ENCODE measurements at places on chromosomes 7 and 10.

GRCh38 chr10:72092171-72092924, 4.0 kb upstream of the SPOCK2 start:
- no peak for DNase-seq

DNA sequence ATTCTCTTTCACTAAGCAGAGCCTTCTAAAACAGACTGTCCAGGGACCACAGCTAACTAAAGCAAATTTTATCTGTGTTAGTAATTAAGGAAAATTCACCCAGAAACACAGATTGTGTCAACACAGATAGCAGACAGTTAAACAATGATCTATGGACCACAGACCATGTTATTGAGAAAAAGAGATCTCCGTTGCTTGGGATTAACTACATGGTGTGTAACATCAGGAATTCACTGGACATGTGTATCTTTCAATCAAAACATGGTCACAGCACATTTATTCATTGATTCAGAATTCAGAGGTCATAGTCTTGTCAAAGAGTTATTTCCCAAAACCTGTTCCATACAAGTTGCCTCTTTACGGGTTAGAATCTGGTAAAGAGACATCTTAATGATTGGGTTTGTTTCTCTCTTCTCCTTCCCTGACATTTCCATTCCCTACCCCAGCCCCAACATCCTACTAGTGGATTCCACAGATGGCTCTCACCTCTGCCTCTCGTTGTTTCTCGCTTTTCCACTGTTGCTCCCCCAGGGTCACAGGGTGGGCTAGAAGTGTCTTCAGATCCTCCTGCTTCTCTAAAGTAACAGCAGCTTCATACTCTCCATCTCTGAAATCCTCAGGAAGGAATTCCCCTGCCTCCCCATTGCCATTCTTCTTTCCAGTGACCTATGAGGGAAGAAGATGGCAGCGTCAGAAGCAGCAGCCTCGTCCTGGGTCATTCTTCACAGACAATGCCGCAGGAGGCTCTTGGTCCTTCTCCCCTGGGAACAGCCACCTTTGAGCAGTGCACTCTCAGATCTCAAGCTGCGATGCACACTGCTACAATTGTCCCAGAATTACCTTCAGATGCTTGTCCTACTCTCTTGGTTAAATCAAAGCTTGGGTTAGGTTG, 958 bp downstream of the ANKRD1 start:
- DNase-seq: no peak

GRCh38 chr7:80847027-80847426, 71.8 kb downstream of the SEMA3C start:
- no peak for DNase-seq

GRCh38 chr7:92877367-92877766, 41.0 kb upstream of the CDK6 start:
- DNase-seq: no peak

DNA sequence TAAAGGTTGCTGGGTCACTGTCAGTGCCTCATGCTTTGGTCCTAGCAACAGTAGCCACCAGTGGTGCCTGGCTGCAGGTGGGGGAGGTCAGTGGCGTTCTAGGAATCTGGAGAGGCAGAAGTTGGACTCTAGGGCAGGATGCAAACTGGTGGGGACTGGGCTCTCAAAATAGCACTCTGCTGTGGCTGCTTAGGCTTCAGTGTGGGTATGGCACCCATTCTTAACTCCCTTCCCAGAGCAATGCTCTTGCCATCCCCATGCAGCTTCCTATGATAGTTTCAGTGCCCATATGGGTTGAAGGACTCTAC, 330.8 kb downstream of the PCDH15 start:
- DNase-seq: no peak

- DNase-seq: no peak
Observed at GRCh38 chr10:108582387-108582786, 1340.9 kb downstream of the XPNPEP1 start.

DNA sequence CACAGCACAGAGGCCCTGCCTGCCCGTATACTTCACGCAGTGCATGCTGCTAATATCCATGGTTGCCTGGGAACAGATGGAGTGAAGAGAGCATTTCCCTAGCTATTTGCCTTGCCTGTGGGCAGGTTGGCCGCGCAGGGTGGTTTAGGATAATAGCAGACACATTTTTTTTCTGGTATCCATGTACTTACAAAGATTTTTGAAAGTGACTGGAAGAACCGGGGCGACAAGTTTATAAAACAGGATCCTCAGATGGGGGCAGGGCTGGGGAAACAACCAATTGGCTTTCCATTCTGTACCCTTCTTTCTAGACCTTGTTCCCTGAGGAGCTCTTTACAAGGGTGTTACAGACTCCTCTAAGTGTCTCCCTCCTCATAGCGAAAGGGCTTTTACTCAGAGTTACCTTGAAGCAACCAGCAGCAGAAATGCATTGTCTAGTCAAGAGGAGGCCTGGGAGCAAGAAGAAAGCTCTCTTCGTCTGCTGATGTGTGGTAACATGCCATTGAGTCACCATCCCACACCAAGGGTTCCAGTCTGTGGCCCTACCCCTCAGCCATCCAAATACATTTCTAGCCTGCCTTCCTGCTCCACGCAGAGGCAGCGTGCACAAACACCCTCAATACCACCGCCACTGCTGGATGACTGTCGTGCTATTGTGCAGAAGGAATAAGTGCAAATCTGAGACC, 31.5 kb downstream of the MTURN start:
- no peak for DNase-seq

GRCh38 chr10:114471906-114472876, 67.9 kb upstream of the AFAP1L2 start:
- DNase-seq: no peak

GRCh38 chr10:9331583-9332008, 1277.1 kb downstream of the GATA3 start:
- DNase-seq: no peak

GRCh38 chr10:126564326-126564888, 106.1 kb downstream of the C10orf90 start:
- no peak for DNase-seq
